Motor neuron (in vitro differentiated cells): ENCODE measurements at places on chromosomes 12 and 14. TPM values are rescaled to one million over a fixed set of nuclear protein-coding genes. Genes with fewer than 3 reads are reported as not detected.

DNA sequence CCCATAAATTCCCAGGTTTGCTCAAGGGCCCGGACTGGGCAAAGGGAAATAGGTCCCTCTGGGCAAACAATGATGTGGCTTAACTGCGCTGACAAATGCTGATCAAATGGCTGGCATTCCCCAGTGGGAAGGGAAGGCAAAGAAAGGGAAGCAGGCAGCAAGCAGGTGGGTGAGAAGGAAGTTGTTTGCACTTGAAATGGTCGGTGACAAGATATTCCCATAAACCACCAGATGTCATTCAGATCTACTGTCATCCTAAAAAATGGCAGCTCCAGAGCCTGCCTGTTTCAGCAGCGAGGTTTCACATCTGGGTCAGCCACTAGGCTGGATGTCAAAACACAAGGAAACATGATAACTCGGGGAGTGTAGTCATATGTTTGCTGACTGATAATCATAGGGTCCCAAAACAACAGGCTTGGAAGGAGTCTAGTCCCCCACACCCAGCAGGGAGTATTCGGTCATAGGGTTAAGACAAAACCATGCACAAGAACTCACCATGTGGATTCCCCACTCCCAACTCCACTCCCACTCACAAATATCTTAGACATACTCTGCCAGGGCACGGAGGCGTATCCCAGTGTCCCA is 37.9 kb upstream of the MDM1 start:
- ATAC-seq: no peak

DNA sequence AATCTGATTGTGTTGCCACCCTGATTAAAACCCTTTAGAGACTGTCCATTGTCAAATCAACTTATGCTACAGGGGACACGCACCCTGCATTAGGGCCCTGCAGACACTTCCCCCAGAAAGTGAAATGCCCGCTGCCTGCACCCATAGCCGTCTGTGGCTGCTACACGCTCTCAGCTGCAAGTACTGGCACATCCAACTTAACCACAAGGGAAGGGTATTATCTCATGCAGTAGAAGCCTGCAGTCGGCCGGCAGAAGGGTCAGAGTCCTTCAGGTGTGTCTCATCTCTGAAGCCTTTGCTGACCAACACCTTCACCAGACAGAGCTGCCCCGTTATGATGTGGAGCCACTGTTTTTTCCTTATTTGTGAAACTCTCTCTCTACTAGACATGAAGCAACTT is 20.8 kb downstream of the CFAP251 start:
- ATAC-seq: no peak

- no peak for ATAC-seq
Measured at GRCh38 chr12:103783744-103784664, 57.0 kb downstream of the NT5DC3 start.

DNA sequence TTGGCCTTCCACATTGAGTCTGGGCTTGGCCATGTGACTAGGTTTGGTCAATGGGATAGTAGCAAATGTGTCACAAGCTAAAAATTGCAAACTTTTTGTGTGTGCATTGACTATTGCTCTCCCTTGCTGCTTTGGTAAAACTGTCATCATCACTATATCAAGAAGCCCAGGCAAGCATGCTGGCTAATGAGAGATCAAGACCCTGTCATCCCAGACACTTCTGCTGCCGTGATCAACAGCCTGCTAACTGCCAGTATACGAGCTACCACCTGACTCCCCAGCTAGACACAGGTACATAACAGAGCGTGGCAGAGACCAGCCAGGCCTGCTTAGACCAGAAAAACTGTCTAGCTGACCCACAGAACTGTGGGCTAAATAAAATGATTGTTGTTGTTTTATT is 456.7 kb upstream of the DCN start:
- no peak for ATAC-seq

DNA sequence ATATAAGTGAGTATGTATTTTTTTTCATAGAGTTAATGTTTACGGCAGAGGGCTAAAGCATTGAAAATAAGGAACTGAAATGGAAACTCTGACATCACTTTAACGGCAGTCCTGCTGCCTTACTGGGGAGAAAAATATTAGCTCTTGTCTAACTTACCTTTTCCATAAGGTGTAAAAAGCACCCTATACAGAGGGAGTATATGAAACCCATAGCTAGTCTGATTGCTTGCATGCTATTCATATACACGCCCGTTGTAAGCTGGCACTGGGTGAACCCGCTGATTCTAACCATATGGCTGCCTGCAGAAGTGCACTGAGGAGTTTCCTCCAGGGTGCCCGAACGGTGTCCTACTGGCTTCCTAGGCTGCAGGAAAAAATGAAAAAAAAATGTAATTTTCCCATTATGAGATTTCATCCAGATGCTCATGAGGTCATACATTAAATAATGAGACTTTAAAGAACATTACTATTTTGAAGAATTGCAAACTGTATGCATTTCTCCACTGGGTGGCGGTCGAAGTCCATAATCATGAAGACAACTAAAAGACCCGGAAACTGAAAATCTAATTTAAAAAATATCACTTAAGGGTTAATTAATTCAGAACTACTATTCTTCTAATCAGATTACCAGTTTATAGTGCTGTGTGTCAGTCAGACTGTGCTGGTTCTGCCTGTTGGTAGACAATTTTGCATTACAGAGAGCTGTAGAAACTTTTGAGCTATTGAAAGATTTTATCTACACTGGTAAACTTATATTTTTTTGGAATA is 144.7 kb downstream of the ALX1 start:
- ATAC-seq: no peak

GRCh38 chr14:89011355-89012281 is 187.2 kb downstream of the TTC8 start:
- no peak for ATAC-seq

GRCh38 chr12:7092229-7092985 is at the start of gene C1R:
C1R (minus strand) TSS chr12:7092445; CDS start chr12:7092388, 57 bp downstream.
- ATAC-seq: peak; percentile 80

DNA sequence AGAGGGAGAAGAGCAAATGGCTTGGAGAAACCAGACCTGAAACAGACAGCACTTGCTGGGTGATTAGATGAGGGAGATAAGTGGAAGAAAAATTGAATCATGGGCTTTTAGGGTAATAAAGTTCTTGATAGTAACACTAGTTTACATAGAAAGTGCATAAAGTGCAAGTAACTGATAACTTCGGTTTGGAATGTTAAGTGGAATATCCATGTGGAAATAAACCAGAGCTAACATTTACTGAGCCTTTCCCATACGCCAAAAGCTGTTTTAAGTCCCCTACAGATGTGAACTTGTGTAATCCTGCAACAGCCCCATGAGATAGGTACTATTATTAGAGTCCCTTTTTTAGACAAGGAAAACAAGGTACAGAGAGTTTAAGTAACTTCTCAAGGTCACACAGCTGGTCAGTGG is 77.1 kb upstream of the NUDT4 start:
- no peak for ATAC-seq

GRCh38 chr14:20712904-20713303 is 24.3 kb downstream of the ANG start:
- ATAC-seq: no peak

DNA sequence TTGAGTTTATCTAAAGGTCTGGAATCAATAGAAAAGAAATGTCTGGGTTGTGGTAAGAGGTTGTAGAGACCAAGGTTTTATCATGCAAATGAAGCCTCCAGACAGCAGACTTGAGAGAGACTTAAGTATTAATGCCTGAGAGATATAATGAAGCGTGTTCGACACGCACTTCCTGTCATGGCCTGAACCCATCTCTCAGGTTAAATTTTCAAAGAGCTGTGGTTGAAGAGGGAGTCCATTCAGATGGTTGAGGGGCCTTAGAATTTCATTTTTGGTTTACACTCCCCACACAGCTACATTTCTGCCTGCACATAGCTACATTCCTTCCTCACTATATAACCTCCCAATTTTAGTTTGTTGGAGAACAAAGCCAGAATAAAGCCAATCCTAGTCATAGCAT is 10.1 kb upstream of the CLEC12A start:
- ATAC-seq: no peak

GRCh38 chr12:10025236-10025635 is 5.2 kb upstream of the CLEC9A start:
- ATAC-seq: no peak

DNA sequence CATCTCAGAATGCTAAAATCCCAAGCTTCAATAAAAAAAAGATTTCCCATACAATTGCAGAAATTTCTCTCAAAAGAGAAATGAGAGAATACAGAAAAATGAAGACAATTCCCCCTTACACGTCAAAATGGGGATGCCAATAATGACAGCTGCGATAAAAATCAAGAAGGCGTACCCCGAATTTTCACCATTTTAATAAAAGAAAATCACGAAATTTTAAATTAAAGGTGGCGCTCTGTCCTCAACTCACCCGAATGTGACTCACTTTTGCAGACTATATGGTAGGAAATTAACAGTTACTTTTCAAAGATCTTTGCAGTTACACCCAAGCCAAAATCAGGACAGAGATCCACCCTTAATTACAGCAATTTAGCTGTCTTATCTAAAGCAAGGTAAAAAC is 2.1 kb downstream of the ATP2B1 start:
- no peak for ATAC-seq

DNA sequence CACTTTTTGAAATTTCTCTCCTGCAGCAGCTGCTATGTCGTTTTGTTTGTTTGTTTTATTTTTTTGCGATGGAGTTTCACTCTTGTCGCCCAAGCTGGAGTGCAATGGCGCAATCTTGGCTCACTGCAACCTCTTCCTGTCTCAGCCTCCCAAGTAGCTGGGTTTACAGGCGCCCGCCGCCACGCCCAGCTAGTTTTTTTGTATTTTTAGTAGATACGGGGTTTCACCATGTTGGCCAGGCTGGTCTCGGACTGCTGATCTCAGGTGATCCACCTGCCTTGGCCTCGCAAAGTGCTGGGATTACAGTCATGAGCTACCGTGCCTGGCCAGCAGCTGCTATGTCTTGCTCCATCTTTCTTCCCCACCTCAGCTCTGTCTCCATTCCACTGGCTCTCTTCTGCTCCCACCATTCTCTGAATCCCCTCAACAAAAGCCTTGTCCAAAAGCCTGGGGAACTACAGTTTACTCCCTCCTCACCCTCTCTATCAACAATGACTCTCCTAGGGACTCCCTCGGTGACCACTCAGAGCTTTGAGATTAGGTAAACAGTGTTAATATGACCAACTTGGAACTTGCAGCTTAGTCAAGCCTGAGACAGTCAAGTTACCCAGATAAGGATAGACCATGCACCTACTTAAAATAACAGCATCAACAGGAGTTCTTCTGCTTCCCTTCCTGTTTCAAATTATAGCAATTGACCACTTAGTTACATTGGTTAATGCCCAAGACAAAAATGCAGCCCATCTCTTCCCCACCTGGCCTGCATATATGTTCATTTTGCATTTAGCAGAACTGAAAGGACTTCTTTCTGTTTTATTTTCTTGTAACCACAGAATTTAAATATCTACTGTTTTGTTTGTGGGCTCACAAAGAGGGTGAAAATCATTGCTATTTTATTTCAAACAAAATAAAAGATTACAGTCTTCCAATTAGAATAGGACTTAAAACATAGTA is 189.0 kb upstream of the AMIGO2 start:
- ATAC-seq: no peak

DNA sequence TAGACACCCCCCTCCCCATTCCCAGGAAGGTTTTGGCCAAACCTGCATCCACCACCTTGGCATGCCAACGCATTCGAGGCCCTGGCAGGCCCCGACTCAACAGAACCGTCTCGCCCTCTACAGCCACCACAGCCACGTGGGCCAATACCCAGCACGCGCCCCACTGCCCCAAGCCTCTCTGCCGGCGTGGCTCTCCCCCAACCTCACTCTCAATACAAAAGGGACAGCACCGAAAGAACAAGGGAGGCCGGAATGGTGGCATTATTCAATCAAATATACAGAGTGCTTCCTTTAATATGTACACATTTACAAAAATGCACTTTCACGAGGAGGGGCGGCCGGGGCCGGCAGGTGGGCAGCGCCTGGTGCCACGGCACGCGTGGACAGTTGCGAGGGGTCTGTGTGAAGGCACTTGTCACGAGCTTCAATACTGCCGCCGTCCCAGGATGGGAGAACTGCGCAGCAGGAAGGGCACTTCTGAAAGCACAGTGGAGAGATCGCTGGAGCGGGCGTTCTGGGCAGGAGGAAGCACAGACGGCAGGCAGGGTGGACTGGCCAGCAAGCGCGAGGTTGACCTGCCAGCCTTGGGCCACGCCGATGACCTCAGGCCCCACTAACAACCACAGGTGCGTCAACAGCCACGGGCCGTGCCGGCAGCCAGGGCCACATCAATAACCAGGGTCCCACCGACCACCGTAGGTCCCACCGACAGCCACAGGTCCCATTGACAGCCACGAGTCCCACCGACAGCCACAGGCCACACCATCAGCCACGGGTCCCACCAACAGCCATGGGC is 26.9 kb downstream of the JAG2 start:
- ATAC-seq: no peak

- no peak for ATAC-seq
Measured at GRCh38 chr14:45868377-45868776, 615.4 kb upstream of the MIS18BP1 start.

DNA sequence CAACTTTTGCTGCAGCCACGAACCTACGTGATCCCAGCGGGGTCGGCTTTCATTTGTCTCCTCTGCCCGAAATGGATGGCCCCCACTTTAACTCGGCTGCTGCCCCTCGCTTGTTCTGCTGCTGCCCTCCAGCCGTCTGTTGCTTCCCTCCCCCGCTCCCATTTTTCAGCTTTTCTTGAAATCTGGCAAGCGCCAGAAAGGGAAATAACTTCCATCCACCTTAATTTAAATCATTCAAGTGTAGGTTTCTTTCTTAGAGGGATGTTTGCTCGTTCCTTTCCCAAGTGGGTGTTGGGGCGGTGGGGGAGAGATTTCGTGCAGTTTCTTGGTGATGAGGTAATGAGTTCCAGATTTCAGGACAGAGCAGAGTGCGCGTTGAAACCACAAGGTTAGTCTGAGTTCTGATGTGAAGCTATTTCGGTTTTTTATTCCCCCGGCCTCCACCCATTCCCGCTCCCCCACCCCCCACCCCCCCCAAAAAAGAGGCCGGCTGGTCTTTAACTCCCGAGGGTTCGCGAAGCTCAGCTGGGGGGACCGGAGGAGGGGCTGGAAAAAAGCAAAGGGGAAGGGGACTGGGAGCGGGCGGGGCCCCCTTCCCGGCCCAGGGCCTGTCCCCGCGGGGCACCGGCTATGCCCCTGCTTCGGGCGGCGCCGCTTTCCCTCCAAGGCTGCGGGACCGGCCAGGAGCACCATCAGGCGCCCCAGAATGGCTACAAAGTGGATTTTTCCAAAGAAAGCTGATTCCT is 2.2 kb upstream of the ZFP36L1 start:
- peak; percentile 28 for ATAC-seq

P2RX7 gene
- 0.46 and 0.59 TPM in 2 replicates for total RNA-seq

LRRC23 gene
- 7.0 and 9.5 TPM in 2 replicates for total RNA-seq

TAS2R31 gene
- 6.0 and 7.4 TPM in 2 replicates for total RNA-seq

ART4 gene
- 0.29 and 0.37 TPM in 2 replicates for total RNA-seq

TDG gene
- 49.3 and 53.5 TPM in 2 replicates for total RNA-seq

ATG2B gene
- total RNA-seq: 25.9 and 27.3 TPM in 2 replicates

TAS2R50 gene
- total RNA-seq: 1.8 and 3.0 TPM in 2 replicates

LYZ gene
- not detected in 2 replicates for total RNA-seq

PRIMA1 gene
- total RNA-seq: 0.15 and 0.16 TPM in 2 replicates

ANKRD33 gene
- 0.14 and 0.36 TPM in 2 replicates for total RNA-seq

AVPR1A gene
- not detected in 2 replicates for total RNA-seq

CLEC4A gene
- 1.4 and 2.7 TPM in 2 replicates for total RNA-seq

LRP1-AS gene
- total RNA-seq: 0.57 TPM in 1 of 2 replicates, not detected in the other

RPS6KL1 gene
- total RNA-seq: 40.5 and 45.1 TPM in 2 replicates
